ENCODE measurements at places on chromosomes 7 and 10. TPM values are rescaled to one million over a fixed set of nuclear protein-coding genes. Genes with fewer than 3 reads are reported as not detected.

TRIM50 gene
- not detected for polyA plus RNA-seq

ARHGEF35 gene
- 5.5 TPM for polyA plus RNA-seq

DNA sequence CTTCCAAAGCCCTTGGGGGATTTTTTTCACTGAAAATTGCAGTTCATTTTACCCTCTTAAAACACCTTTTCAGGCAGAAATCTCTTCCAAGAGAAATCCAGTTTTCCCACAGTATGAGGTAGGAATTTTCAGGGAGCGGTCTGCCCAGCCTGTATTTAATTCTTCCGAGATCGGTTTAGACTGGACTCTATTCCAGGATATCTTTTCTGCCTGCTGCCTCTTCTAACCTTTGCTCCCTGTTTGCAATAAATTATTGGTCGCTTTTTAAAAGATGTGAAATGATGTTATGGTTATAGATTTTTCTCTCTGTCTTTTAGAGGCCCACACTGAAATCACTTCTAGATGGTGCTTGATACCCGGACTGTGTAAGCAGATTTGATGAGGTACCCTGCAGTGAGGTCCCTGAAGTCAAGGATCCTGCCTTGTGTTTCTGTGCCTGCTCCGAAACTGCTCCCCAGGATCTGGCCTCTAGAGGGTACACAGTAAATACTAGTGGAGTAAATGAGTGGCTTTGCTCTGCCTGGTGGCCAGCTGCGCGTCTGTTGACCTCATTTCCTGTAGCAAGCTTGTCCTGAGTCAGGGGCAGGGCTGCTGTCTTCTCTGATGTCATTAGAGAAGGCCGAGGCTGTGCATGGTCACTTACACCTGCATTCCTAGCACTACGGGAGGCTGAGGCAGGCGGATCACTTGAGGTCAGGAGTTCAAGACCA is 191.6 kb downstream of the FANK1 start:
- no peak for DNase-seq

GARIN1A gene
- 5.5 TPM for polyA plus RNA-seq

PSD gene
- polyA plus RNA-seq, result 16.4 TPM

GRCh38 chr10:119025336-119025735 is 4.2 kb upstream of the NANOS1 start:
- no peak for DNase-seq

DNA sequence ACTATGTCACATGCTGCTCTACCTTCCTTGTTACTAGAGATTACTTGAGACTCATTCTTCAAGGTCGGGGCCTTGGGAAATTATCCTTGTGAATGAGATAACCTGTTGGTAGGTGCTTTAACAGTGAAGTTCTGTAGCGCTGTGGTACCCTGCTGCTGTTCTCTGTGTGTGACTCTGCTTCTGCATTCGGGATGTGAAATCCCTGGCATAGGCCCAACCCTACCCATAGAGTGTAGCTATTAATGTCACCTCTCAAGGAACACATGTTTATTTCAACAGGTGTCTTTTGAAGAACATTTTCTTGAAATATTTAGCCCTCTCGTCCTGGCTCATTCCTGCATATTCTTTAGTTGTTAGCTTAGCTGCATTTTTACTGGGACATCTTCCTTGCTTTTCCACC is 41.8 kb upstream of the TMEM236 start:
- DNase-seq, result no peak

FRMPD2 gene
- polyA plus RNA-seq, result 1.1 TPM

CNTNAP2 gene
- 71.0 TPM for polyA plus RNA-seq

GRCh38 chr7:34837316-34837715 is 179.3 kb downstream of the NPSR1 start:
- DNase-seq, result no peak

REPIN1 gene
- 86.7 TPM for polyA plus RNA-seq

KIF20B gene
- 14.9 TPM for polyA plus RNA-seq

GRCh38 chr10:37534166-37534565 is 323.2 kb downstream of the ZNF248 start:
- DNase-seq, result no peak

GRCh38 chr7:30468791-30469190 is 9.8 kb downstream of the NOD1 start:
- no peak for DNase-seq

PANK1 gene
- polyA plus RNA-seq, result 51.3 TPM

ACSL5 gene
- polyA plus RNA-seq, result 4.7 TPM

FAM25G gene
- polyA plus RNA-seq, result not detected

ABCB4 gene
- 1.9 TPM for polyA plus RNA-seq

CYP2E1 gene
- 1.5 TPM for polyA plus RNA-seq

DNA sequence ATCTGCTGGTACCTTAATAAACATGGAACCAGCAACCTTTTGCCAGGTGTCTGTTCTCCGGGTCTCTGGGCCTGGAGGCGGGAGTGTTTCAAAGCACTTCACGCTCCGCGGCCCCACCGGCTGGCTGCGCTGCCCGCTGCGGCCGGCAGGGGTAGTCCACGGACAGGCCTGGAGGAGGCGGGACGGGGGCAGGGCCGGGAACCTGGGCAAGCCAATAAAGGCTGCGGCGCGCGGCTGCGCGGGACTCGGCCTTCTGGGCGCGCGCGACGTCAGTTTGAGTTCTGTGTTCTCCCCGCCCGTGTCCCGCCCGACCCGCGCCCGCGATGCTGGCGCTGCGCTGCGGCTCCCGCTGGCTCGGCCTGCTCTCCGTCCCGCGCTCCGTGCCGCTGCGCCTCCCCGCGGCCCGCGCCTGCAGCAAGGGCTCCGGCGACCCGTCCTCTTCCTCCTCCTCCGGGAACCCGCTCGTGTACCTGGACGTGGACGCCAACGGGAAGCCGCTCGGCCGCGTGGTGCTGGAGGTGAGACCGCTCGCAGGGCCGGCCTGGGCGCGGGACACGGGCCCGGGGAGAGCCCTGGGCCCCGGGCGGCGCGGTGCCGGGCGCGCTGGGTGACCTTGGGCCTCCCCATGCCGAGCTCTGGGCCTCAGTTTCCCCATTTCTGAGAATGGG is at the start of gene PPIF:
Gene PPIF (plus strand): TSS at position 244 of the 668 bp plus-strand sequence. CDS start 80 bp downstream, at position 324.
- DNase-seq, result peak; percentile 82

CTNNA3 gene
- 3.0 TPM for polyA plus RNA-seq

- DNase-seq, result no peak
These were observed 37.8 kb upstream of the FZD9 start for GRCh38 chr7:73395538-73396503.

- no peak for DNase-seq
These were observed 16.4 kb downstream of the PRKRIP1 start for GRCh38 chr7:102412548-102412947.

DNA sequence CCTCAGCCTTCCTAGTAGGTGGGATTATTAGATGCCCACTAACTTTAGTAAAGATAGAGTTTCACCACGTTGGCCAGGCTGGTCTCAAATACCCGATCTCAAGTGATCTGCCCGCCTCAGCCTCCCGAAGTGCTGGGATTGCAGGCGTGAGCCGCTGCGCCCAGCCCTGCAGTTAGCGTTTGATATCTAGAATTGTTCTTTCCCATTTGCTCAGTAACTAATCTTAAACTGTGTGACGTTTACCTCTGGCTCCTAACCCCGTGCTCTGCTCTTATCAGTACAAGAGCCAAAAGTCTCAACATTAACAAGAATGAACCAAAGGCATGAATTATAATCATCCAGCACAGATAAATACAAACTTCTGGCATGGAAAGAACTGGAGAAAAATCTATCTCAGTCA is 47.4 kb downstream of the IGF2BP3 start:
- DNase-seq, result no peak

DNA sequence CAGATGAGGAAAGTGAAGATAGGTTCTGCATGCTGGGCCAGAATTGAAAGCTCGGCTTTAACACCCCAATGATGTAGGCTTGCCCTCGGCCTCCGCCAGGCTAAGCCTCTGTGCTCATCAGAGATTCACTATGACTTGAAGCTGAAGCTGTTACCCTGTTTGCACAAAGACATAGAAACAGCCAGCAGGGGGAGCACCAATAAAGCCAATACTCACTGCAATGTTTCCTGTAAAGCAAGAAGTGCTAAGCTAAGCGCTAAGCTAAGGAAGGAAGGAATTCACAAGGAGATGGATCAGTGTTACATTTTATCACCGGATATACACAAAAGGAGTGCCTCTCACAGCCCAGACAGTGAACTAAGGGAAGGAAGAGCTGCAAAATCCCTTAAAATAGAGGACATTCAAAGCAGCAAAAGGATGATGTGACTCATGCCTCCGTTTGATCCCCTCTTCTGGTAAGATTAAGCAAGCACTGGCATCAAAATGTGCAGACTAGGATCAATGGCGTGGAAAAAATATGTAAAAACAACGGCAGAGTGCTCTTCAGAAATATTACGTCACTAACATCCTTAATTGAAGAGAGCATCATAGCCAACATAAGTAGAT is 153.8 kb downstream of the COBL start:
- DNase-seq, result peak; percentile 79

DNA sequence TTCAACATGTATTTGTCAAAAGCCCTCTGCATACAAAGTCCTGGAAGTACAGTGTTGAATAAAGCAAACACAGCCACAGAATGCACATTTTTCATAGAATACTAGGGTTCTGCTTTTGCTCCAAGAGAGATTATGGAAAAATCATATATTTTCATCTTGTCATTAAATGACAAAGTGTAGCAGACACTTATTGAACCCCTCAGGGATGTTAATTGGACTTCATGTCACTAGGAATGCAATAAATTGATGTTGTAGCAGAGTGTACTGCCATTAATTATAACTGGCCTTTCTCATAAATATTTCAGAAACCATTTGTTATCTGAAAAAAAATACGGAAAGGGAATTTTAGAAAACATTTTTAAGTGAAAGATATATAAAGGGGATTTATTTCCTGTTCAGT is 64.5 kb upstream of the TAC1 start:
- DNase-seq, result no peak

DNA sequence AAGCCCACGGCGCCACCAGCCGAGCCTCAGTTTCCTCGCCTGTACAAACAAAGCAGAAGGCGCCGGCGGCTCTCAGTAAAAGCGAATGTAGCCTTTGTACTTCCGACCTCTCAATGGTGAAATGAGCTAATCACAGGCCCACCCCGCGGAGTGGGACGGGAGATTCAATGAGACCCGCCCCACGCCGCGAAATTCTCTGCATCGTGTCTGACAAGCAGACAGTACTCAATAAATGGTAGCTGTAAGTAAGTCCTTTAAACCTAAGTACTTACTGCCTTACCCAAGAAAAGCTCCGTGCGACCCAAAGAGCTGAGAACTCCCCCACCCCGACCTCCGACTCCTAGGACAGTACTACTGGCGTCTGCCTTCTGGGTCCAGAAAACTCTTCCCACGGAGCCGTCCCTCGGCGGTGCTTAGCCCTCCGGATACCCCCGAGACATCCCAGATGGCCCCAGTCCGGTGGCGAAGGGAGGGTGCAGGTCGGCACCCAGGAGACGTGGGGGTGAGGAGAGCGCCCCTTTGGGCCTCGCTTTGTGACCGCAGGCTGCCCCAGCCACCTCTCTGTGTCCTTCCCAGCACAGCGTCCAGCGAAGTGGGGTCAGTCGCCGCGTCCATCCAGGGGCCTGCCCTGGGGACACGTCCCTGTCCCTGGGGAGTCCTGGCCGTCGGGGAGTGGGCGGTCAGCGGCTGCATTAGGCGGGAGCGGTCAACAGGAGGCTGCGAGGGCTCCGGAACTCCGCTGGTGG is 972 bp upstream of the CXCL12 start:
- DNase-seq, result no peak

DNA sequence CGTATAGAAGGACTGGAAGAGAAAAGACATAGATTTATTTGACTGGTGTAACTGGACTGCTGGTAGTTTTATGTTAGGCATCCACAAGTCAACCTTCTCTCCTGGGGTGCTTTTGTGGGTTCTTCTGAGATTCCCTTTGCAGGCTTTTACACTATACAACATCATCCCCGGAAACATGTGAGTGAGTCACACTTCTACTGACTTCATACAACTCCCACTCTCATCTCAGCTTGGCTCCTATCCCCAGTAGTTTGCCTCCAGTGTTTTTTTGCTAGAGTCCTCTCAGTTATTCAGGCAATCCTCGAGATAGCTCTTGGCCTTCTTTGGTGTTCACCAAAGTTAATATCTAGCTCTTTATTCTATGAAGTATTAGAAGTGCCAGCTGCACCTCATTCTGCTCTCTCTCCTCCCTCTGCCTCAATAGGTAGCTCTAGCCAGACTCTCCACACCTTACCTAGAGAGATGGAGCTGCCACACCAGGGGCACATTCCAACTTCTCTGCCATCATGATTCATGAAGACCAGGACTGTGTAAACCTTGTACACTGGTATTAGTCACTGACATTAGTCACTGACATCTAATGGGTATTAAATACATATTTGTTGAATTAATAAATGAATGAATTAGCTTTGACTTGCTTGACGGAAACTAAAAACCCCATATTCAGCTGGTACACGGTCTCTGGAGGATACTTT is 281.9 kb downstream of the PPP1R3A start:
- DNase-seq, result no peak

CDHR1 gene
- polyA plus RNA-seq, result 1.2 TPM

GRCh38 chr10:103752680-103753248 is 102.6 kb downstream of the SH3PXD2A start:
- DNase-seq, result no peak

KLF14 gene
- polyA plus RNA-seq, result 0.42 TPM

- DNase-seq, result no peak
These were observed 57.0 kb upstream of the DNAJB6 start for GRCh38 chr7:157279741-157280215.

BMPER gene
- polyA plus RNA-seq, result 53.0 TPM

- DNase-seq, result no peak
These were observed 120.0 kb downstream of the ATXN7L1 start for GRCh38 chr7:105756367-105756766.

DNA sequence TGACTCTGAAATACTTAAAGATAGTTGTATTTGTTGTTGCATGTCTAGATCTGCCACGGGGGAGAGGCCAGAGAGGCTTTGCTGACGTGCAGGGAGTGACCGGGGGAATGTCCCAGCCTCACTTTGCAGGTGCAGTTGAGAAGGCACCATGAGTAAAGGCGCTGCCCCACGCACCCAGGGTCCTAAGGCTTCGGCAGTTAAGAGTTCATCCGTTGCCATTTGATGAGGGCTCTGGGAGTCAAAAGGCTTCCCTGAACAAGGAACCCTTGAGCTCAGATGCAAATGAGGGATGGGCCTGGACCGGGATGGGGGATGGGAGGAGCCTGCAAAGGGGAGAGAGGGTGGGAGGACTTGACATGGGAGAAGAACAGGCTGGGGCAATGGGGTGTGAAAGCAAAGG is 20.4 kb downstream of the PPP2R2D start:
- no peak for DNase-seq

DNA sequence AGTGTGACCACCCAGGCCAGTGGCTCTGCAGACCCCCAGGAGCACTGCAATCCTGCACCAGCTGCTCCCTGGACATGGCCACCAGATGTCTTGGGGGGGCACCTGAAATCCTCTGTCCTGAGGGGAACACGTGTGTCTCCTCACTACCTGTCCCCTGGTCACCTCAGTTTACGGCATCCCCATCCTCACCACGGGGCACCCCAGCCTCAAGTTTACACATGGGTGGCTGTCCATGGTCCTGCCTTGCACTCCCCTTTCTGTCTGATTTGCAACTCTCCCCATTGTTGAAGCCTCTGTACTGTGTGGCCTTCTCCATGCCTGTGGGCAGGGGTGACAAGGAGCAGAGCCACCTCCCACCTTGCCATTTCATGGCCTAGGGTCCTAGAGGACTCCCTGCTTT is 67.2 kb downstream of the RAMP3 start:
- DNase-seq, result no peak

All from left renal pelvis (tissue), 4 donors.